ENCODE measurements at places on chromosomes 2 and 18.

GRCh38 chr2:172231508-172231907, 128.8 kb upstream of the DLX2 start:
- DNase-seq = no peak

DNA sequence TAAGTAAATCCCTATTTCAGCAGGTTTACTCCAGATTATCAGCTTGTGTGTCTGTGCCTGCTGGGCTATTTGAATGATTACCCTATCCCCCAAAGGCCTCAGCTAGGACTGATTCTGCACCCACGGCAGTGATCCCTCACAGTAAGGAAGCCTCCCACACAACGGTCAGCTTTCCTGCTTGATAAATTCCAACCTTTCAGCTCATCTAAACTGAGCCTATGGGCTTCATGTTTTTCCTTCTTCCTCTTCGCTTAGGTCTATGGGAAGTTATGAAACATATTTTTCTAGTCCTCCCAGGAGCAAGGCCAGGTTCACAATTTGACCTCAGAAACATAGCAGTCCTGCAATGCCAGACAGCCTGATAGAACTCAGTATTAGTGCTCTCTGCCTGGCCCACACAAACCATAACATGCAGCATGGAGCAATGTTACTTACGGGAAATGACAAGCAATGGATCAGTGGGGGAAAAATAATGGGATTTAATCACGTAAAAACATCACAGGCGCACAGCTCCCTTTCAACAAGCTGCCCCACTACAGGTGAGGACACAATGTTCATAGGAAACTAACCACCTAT, 170.9 kb downstream of the ZNF521 start:
- DNase-seq = no peak

DNA sequence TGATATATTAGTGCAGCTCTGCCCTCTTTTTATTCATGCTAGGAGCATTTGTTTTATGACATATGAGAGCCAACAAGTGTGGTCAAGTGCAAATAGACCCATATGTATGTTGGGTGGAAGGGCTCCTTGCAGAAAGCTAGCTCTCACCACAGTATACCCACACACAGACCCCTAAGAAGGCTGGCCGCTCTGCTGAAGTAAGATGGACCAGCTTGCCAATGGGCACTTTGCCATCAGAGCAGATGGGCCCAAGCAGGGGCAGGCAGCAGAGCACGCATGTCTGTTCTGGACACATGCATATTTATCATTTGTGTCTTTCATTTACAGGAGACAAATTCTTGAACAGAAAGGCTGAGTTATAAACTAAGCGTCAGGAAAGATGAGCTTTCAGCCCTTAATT, 187.5 kb upstream of the DTNA start:
- DNase-seq = no peak

DNA sequence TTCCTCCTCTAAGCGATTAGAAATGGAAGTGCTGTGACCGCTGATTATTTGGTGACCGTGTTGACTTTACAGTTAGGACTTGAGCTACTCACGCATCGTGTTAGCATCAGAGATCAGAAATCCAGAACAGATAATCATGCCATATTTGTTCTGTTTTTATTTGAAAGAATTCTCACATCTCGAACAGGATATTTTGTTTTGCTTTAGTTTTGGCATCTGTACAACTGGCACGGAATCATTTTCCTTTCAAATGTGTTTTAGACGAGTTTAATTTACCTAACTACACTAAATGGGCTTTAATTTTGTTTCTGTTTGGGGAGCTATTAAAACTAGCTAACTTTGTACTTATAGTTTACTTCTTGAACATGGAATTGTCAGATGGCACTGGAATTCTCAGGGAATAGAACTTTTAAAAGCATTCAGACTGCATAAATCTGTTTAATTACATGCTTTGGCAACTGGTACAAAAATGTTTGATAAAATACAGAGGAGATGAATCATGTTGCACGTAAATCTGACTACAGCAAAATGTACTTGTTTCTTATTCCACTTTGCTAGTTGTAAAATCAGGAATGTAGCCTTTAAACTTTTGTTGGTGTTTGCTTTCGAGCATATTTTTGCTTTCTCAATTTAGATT, 1.4 kb downstream of the ITPRID2 start:
- no peak for DNase-seq

GRCh38 chr2:3535794-3536681, 16.7 kb upstream of the ADI1 start:
- no peak for DNase-seq

GRCh38 chr18:50372743-50373142, 2.1 kb upstream of the SKA1 start:
- DNase-seq = no peak

DNA sequence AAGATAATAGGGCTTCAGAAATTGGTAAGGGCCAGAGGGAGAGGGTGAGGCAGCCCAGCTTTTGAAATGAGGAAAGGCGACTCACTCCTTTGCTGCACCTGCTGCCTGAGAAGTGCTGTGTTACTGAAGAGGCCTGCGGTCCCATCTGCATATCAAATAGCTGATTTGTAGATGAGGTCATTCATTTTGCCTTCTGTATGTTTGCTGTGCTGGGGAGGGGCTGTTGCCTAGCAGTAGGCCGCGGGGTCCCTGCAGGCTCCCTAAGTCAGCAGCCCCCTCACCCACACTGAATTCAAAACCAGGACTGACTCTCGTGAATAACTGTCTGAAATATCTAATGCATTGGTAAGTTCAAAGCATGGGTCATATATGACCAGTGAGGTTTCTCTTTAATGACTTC, 377.2 kb downstream of the SOX11 start:
- no peak for DNase-seq

DNA sequence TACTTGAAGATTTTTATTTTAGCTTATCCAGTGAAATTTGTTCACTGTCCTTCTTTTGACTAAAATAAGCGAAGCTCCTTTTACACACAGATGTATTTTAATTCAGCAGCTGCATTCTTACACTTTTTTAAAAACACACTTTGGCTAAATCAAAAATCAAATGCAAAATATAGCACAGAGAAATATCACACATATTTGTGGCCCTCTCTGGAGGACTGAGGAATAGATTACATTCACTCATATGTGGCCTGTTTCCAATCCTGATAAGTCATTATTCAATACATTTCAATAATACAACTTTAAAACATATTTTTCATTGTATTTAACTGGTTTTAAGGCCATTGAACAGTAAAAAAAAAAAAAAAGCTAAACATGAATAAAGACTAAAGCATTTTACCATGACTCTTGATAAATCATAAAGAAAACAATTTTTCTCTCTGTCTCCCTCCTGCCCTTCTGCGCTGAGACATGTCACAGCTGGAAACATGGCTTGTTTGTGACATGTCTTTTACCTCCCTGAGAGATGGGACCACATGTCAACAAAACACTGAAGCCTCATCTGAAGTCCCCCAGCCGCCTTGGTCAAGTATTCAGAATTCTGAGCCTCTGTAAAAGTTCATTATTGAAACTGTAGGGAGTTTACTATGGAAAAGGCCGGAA, 221.0 kb downstream of the ZNF407 start:
- no peak for DNase-seq

DNA sequence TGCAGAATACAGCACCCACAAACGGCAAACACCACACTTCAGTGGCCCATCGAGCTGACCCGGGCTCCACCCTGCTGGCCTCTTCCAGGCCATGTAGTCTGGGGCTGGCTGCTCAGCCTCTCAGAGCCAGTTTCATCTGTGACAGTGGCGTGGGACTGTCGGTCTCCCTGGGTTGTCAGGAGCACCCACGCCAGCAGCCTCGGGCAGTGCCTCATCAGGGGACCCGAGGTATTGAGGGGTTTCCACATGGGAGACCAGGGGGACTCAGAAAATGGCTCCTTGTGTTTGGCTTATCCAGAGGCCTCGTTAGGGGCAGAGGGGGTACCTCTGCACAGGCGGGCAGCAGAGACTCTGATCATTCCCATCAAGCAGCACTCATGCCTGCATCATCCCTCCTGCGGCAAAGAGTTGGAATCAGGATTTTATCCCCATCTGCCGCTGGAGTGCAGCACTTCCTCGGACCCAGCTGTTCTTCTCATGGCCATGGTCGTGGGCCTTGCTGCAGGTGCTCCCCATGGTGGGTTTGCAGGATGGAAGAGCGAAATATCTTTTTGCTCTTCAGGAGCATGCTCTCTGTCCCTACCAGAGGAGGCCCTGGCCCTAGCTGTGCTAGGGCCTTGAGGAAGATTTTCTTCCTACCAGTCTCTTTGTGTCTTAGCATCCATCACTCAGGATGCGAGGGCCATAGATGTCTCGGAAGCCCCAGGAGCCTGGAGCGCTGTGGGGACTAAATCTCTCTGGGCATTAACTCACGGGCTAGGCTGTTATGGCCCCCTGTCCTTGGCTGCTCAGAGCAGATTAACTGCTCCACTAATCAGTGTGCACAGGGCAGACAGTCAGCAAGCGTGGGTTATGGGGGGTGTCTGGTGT, 100.8 kb downstream of the CLIP4 start:
- DNase-seq = no peak

GRCh38 chr2:7951001-7951400, 730.9 kb upstream of the ID2 start:
- no peak for DNase-seq

GRCh38 chr2:102927854-102928267, 166.0 kb downstream of the TMEM182 start:
- no peak for DNase-seq

GRCh38 chr2:59798687-59799232, 754.7 kb downstream of the BCL11A start:
- no peak for DNase-seq

GRCh38 chr18:62179213-62179612, 7.6 kb downstream of the PIGN start:
- no peak for DNase-seq

DNA sequence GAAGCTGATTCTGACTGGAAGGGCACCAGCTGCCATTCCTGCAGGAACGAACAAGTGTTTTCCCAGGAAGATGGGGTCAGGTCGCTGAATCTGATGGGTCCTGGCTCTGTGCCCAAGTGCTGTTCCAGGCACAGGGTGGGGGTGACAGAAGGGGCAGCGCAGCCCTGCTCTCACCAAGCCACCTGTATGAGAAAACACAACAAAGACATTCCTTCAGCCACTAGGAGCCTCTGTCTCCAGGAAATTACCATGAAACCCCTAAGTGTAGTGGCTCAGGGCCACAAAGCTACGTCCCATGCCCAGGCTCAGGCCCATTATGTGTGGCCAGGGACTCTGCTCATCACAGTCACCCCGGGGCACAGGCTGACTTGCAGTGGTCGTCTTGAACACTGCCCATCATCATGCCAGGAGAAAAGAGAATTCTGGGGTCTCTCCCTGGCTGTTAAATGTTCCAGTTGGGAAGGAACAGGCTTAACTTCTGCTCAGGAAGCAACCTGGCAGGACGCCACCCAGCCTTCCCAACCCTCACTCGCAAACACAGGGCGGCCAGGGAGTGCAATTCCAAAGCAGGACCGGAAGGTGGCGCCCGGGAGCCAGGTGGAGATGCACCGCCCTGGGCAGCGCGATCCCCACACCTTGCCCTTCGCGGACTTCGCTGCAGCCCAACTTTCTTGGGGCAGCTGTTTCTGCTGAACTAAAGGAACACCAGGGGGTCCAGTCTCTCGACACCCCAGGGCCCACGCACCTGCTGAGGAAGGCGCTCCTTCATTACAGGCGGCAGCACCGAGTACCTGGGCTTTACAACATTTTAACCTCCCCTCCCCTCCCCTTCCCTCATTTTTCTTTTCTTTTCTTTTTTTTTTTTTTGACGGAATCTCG, 11.0 kb upstream of the SFTPB start:
- DNase-seq = peak; percentile 76

DNA sequence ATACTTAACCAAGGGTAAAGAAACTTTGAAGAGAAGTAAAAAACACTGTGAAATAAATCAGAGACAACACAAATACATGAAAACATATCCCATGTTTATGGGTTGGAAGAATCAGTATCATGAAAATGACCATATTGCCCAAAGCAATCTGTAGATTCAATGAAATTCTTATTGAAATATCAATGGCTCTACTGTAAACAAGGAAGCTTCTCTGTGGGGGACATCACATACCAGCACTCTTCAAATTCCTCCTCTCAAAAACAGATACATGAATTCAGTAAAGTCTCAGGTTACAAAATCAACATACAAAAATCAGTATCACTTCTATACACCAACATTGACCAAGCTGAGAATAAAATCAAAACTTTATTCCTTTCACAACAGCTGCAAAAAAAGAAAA, 63.5 kb upstream of the CNTNAP5 start:
- no peak for DNase-seq

GRCh38 chr18:34594266-34594665, 115.8 kb upstream of the DTNA start:
- no peak for DNase-seq

DNA sequence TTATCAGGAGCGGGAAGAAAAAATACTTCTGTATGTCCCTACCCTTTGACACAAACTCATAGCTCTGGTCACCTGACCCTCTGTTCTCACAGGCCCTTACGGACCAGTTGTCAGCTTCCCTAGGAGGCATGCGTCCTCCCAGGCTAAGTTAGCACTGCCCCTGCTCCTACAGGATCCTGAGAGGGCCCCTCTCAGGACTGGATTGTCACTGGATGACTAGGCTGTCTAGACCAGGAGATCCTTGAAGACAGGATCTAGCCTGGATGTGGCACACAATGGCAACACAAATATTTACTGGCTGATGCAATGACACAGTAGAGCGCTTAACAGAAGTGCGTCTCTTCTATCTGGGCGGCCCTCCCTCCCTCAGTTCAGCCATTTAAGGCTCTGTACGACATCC, 7.7 kb downstream of the FAM228A start:
- DNase-seq = no peak

- peak; percentile 73 for DNase-seq
Observed at GRCh38 chr2:99559075-99559662, 69.4 kb upstream of the REV1 start.

GRCh38 chr2:61834893-61835292, 19.0 kb downstream of the FAM161A start:
- DNase-seq = no peak

Data from activated naive CD8-positive, alpha-beta T cell treated with anti-CD3 and anti-CD28 coated beads for 36 hours (primary cell).